Natural killer cell treated with Interleukin-12 subunit alpha and Interleukin-12 subunit beta and Interleukin-15 and Interleukin-18, amount 100 ng/mL, for 72 hours (primary cell): ENCODE measurements at places on chromosomes 13 and 19. TPM values are rescaled to one million over a fixed set of nuclear protein-coding genes. Genes with fewer than 3 reads are reported as not detected.

STOML3 gene
- total RNA-seq = not detected

ZNF66 gene
- 18.0 TPM for total RNA-seq

ZNF667 gene
- total RNA-seq = 0.40 TPM

CEACAM3 gene
- total RNA-seq = not detected

C5AR1 gene
- 7.6 TPM for total RNA-seq

NDUFA13 gene
- total RNA-seq = 310 TPM

FAM124A gene
- not detected for total RNA-seq

DNA sequence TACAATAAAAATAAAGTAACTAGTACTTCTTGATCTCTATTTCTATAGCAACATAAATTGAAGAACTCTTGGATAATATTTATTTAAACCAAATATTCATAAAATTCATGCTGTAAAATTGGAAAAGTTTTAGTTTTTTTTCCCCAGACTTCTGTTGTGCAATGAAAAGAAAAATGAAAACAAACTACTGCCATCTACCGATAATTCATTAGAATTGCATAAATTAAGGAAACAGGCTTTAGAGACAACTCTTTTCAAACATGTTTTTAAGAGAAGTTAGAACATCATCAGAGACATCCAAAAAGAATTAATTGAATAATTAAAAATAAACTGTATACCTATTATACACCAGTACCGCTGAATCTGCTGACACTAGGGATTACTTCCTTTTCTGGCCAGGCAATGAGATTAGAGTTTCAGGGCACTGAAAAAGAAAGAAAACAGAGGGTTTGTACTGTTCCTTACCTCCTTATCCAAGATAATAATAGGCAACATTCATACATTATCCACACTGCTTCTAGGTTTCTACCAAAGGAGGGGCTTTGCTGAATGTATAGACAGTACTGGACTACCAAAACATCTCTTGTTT lies 4.9 kb downstream of the CCDC122 start:
- H3K4me3 ChIP-seq = no peak overlapping the region
- H3K27me3 ChIP-seq = no peaks in the 10 kb centered on the region
- H3K4me1 ChIP-seq = peaks cover 15% of the 10 kb centered on the region
- H3K27ac ChIP-seq = no peak overlapping the region
- H3K36me3 ChIP-seq = no peaks in the 10 kb centered on the region
- DNase-seq = no peak

GRCh38 chr13:75904012-75904411 lies 267.9 kb downstream of the LMO7 start:
- no peak overlapping the region for H3K27ac ChIP-seq
- no peak for DNase-seq
- H3K4me3 ChIP-seq = no peak overlapping the region
- no peaks in the 10 kb centered on the region for H3K4me1 ChIP-seq
- H3K36me3 ChIP-seq = no peaks in the 10 kb centered on the region

GRCh38 chr13:102244607-102245227 lies 157.1 kb downstream of the FGF14 start:
- no peak overlapping the region for H3K4me3 ChIP-seq
- no peaks in the 10 kb centered on the region for H3K36me3 ChIP-seq
- no peak overlapping the region for H3K27ac ChIP-seq
- DNase-seq = no peak

DNA sequence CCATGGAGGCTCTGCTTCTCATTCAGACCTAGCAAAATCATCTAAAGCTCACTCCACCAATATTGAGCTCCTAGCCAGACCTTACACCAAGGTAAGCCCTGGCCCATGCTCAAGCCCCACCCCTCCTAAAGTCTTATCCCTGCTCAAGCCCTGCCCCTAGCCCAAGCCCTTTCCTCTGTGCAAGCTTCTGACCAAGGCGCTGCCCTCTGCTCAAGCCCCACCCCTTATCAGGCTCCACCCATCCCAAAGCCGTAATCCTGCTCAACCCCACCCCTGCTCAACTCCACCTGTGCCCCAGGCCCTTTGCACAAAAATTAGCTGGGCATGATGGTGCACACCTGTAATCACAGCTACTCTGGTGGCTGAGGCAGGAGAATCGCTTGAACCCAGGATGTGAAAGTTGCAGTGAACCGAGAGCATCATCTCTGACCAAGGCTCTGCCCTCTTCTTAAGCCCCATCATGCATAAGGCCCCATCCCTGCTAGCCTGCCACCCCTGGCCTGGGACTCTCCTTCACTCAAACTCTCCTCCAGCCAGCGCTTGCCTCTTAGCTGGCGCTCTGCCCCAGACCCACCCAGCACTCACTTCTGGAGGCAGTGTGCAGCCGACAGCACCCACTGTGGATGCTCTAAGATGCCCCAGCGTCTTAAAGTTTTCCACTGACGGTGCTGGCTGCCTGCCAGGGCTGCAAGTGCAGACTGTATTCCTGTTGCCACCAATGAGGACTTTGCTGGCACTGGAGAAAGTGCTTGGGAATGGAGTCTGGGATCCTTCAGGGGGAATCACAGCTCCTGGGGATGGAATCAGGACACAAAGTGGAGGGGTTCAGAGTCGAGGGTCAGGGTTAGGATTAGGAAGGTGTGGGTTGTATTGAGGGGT lies 16.5 kb downstream of the KLK4 start:
- no peaks in the 10 kb centered on the region for H3K36me3 ChIP-seq
- H3K4me3 ChIP-seq = no peak overlapping the region
- H3K27ac ChIP-seq = no peak overlapping the region
- H3K27me3 ChIP-seq = peaks cover 22% of the 10 kb centered on the region
- no peak for DNase-seq
- peaks cover 6% of the 10 kb centered on the region for H3K4me1 ChIP-seq

DNA sequence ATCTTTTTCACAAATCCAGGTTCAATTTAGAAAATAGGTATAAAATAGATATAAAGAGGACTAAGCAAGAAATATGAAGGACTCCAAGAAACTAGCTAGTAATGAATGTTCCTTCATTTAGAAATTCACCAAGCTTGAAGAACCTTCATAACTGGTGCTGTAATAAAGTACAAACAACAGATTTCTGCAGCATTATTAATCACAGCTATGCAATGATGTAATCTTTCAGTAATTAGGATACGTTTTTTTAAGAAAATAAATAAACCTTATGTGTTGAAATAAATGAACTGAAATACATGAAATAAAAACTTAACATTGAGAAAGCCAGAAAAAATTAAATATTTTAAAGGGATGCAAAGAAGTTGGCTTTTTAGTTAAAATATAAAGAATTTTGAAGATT lies 236.1 kb downstream of the RGCC start:
- peaks cover 11% of the 10 kb centered on the region for H3K4me1 ChIP-seq
- no peaks in the 10 kb centered on the region for H3K27me3 ChIP-seq
- H3K4me3 ChIP-seq = no peak overlapping the region
- peaks cover 4% of the 10 kb centered on the region for H3K36me3 ChIP-seq

- peaks cover 14% of the 10 kb centered on the region for H3K4me1 ChIP-seq
- H3K27ac ChIP-seq = no peak overlapping the region
- DNase-seq = no peak
- no peak overlapping the region for H3K4me3 ChIP-seq
- peaks cover 10% of the 10 kb centered on the region for H3K27me3 ChIP-seq
These were observed 21.1 kb downstream of the PTPRS start for GRCh38 chr19:5319516-5319915.

DNA sequence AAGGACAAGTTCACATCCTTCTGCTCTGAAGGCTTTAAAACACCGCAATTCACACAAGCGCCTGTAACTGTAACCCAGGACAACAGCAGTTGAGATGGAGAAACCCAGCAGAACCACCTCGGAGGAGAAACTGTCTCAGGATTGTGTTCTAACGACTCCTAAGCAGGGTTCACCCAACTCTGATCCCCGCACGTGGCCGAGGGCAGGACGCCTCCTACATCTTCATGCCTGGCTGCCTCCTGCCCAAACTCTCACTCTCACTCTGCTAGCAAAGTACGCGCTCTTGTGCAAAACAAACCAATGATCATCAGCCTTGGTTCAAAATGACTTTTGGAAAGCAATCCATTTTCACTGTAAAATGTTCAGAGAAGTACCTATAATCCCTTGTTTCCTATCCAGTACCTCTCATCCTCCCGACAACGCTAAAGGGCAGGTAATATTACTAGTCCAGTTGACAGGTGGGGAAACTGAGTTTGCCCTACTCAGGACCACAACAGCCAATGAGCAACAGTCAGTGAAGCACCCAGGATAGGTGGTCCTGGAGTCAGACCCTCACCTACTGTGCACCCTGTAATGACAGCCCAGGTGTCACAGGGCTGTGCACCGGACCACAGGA lies 25.6 kb downstream of the EPS15L1 start:
- H3K36me3 ChIP-seq = peaks cover 7% of the 10 kb centered on the region
- peak overlapping the region; percentile 96 for H3K27ac ChIP-seq
- DNase-seq = no peak
- peak overlapping the region; percentile 90 for H3K4me3 ChIP-seq

GRCh38 chr13:90008707-90009149 lies 1338.8 kb upstream of the MIR17HG start:
- H3K27me3 ChIP-seq = no peaks in the 10 kb centered on the region
- no peak for DNase-seq
- H3K4me3 ChIP-seq = no peak overlapping the region
- H3K4me1 ChIP-seq = no peaks in the 10 kb centered on the region

DNA sequence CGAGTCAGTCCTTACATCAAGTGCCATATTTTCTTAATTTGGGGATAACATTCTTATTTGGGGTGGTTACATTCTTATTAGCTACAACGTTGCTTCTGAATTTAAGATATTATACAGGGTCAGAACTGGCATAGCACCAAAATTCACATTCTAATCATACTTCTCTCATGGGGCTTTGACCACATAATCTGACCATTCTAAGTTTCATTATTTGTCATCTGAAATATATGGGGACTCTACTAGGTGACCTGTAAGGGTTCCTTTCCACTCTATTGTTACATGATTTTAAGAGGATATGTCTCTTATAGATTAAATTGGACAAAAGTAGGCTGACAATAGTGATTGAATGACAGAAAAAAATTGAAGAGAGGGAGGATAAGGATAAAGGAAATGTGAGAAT lies 536.5 kb downstream of the KCTD12 start:
- H3K27me3 ChIP-seq = no peaks in the 10 kb centered on the region
- H3K36me3 ChIP-seq = no peaks in the 10 kb centered on the region
- H3K27ac ChIP-seq = no peak overlapping the region
- DNase-seq = no peak
- H3K4me3 ChIP-seq = no peak overlapping the region
- no peaks in the 10 kb centered on the region for H3K4me1 ChIP-seq

DNA sequence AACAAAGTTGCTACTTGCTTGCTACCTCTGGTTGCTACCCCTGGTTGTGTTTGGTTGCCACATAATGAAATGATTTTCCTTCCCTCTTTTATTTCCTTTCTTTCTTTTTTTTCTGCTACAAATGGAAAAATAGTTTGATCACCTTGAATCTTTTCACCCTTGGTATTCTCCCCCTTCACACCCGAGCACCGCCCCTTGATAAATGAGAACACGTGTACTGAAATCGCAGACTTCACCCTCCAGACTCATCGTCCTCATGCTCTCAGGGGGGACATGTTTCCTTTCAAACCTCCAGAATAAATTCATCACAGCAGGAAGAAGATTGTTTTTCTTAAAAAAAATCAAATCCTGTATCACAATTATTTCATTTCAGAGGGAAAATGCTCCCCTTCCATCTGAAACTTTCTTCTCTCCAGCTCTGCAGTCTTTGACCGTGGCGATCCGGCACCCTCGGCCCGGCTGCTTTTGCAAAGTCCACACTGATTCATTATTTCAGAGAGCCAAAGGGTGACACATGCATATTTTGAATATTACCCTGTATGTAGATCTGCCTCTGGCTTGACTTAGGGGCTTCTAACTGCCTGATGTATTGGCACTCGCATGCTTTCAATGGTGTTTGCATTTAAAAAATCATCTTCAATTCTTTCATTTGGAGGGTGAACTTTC lies 222.6 kb upstream of the MAB21L1 start:
- DNase-seq = no peak
- no peaks in the 10 kb centered on the region for H3K4me1 ChIP-seq
- no peaks in the 10 kb centered on the region for H3K36me3 ChIP-seq
- no peaks in the 10 kb centered on the region for H3K27me3 ChIP-seq
- H3K4me3 ChIP-seq = no peak overlapping the region

GRCh38 chr13:33550885-33551284 lies 265.3 kb upstream of the STARD13 start:
- H3K27me3 ChIP-seq = peaks cover 10% of the 10 kb centered on the region
- no peaks in the 10 kb centered on the region for H3K36me3 ChIP-seq
- H3K4me1 ChIP-seq = no peaks in the 10 kb centered on the region

DNA sequence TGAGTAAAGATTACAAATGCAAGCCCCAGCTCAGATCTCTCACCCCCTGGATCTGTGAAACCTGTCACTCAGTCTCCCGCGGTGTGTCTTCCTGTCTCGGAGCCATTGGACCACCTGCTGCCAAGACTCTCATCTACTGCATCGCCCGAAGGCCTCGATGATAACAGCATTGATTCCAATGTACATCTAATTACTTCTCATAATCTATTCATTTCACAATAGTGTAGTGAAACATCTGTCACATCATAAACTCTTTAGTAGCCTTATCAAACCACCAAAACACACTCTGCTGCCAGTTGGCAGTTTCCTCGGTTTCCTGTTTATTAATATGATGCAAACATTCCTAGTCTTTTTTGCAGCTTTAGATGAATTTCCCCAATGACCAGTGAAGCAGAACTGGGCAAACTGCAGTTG lies 220.3 kb downstream of the POU4F1 start:
- H3K4me1 ChIP-seq = no peaks in the 10 kb centered on the region
- DNase-seq = no peak
- H3K27ac ChIP-seq = no peak overlapping the region
- H3K4me3 ChIP-seq = no peak overlapping the region
- no peaks in the 10 kb centered on the region for H3K27me3 ChIP-seq

GRCh38 chr13:113182046-113182445 lies 23.6 kb downstream of the PROZ start:
- no peak overlapping the region for H3K4me3 ChIP-seq
- H3K27ac ChIP-seq = no peak overlapping the region
- no peak for DNase-seq
- H3K36me3 ChIP-seq = peaks cover 39% of the 10 kb centered on the region
- H3K4me1 ChIP-seq = peaks cover 65% of the 10 kb centered on the region

DNA sequence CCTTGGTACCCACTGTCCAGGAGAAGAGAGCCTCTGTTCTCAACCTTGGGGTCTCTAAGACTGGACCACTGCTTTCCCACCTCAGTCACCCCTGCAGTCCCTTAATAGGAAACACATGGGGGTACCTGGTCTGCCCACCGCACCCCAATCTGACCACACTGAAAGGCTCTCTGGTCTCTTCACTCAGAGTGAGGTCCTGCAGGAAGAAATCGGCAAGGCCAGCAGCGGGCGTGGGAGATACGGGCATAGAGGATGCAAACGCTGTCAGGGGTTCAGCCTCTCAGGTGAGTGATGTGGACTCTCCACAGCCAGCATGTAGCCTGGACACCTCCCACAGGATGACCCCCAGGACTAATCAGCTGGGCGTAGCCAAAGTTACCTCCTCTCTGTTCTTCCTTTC lies 3.5 kb downstream of the SIGLEC9 start:
- peak; percentile 13 for DNase-seq
- H3K27me3 ChIP-seq = no peaks in the 10 kb centered on the region
- no peak overlapping the region for H3K27ac ChIP-seq
- H3K36me3 ChIP-seq = no peaks in the 10 kb centered on the region
- H3K4me3 ChIP-seq = peak overlapping the region; percentile 45
- peaks cover 69% of the 10 kb centered on the region for H3K4me1 ChIP-seq

DNA sequence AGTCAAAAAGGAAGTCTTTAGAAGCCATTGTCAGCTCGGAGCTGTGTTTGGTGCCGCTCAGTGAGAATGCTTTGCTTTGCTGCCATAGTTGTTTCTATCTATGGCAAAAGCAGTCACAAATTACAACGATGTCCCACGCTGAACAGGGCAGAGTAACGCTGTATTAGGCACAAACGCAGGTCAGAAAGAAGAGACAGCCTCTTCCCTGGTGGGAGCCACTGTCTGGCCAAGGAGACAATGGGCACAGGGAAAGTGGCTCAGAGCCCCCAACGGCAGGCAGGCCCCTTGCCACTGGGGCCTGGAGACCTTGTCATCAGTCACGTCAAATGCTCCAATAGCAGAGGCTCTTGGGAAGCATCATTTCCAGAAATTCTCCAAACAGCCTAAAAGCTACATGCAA lies 244.2 kb downstream of the TEX29 start:
- no peaks in the 10 kb centered on the region for H3K27me3 ChIP-seq
- no peak overlapping the region for H3K27ac ChIP-seq
- H3K4me3 ChIP-seq = no peak overlapping the region
